NCI-H2029 treated with DMSO at 0.1 percent for 48 hours (cell line): ENCODE measurements at places on chromosomes 7 and 10.
A peak's percentile ranks its signal among the peaks of the same experiment; 100 is the strongest.

GRCh38 chr7:29243910-29244655, 49.5 kb downstream of the CHN2 start:
- DNase-seq = no peak

DNA sequence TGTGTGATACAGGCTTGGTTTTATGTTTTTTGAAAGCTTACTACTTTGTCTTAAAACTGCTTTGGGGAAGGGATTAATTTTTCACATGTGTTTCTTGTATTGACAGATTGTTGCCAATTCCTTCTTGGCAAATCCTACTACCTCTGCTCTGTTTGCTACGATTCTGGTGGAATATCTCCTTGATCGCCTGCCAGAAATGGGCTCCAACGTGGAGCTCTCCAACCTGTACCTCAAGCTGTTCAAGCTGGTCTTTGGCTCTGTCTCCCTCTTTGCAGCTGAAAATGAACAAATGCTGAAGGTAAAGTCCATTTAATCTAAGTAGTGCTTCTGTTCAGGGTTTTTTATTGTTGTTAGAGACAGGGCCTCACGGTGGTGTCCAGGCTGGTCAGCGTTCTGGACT, 33.6 kb downstream of the TRRAP start:
- DNase-seq = no peak

- DNase-seq = no peak
Measured at GRCh38 chr10:11587722-11588259, 23.7 kb downstream of the USP6NL start.

- DNase-seq = no peak
Measured at GRCh38 chr7:111394891-111395290, 167.4 kb downstream of the IMMP2L start.

DNA sequence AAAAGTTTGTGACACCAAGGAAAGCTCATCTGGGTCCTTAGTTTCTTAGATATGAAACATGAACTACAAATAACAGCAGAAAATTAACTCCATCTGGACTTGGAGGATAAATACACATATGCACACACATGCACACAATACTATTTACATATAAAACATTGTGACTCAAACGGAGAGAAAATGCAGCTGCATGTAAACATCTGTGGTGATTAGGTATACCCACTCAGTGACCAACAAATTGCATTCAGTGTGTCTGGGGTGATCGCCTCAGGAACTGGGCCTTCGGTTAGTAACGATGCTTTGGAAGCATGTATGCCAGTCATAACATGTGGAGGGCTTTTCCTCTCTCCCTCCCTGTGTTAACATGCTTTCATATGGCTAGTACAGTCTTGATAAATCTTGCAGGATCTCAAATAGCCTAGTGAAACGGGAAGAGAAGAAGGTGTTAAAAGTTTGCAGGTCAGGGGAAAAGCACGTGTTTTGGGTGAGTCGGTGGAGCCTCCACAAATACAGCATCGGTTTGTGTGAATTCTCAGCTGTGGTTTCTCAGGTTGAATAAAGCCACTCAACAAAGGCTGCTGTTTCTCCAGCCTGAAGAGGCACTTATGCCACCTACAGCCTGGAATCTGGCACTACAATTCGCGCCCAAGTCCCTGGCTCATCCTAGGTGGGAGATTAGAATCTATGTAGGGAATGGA, 8.7 kb upstream of the GLRX3 start:
- DNase-seq = peak; percentile 34

DNA sequence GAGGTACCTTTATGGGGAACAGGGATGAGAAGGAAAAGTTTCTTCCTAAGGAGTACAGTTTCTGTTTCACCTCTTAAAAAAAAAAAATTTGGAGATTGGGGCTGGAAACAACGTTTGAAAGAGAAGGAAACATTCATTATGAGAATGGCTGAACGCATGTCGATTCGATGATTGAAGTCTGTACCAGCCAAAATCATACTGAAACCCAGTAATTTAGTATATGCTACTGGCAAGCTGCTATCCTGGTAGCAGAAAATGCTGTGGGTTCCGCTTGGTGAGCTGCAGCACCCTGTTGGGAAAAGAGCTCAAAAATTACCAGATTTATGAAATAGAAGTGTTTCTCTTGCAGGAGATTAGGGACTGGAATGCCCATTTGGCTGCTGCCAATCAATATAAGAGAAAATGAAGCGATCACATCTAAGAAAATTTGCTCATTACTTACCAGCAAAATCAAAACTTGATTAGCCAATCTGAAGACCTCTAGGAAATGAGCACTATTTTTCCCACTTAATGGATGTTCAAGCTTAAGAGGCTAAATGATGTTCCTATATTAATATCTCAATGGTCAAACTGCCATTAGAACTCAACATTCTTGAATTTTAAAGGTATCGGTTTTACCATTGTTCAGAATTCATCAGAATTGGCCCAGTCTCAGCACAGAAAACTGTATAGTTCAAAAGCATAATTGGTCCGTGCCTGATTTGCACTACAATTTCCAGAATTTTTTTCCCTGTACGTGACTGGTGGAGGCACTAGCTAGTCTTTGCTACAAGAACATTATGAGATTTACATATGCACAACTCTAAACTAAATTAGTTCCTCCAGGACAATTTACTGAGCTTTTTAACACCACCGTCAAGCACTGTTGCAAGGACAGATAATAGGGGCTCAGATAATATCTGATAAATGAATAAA, 1.2 kb upstream of the ITGB1 start:
- DNase-seq = no peak

DNA sequence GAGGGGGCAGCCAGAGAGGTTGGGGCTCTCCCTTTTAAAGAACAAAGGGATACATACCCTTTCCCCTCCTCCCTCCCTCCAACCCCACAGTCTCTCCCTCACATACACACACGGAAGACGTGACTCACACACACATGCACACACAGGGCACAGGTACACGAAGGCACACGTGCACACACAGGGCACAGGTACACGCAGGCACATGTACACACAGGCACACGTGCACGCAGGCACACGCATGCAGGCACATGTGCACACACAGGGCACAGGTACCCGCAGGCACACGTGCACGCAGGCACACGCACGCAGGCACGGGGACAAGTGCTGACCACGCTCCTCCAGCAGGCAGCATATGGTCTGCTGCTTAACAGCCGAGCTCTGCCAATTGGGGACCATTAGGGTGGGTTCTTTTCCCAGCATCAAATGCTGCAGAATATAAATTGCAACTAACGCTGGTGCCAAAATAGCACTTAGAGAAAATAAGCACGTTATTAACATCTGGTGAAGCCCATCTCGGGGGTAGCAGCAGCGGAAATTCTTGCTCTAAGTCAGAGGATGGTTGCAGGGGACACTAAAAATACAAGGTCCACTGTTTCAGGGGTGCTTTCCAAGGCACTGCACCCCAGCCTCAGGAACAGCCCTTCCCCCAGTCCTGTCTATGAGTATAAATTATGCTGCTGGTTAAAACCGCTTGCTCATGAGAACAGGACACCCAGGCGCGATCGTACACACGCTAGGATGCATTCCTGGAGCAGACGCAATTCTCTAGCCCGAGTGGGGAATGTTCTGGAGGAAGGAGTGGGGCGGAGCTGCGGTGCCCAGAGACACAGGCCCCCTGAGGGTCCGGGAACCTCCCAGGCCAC, 55.2 kb upstream of the TNRC18 start:
- DNase-seq = no peak

DNA sequence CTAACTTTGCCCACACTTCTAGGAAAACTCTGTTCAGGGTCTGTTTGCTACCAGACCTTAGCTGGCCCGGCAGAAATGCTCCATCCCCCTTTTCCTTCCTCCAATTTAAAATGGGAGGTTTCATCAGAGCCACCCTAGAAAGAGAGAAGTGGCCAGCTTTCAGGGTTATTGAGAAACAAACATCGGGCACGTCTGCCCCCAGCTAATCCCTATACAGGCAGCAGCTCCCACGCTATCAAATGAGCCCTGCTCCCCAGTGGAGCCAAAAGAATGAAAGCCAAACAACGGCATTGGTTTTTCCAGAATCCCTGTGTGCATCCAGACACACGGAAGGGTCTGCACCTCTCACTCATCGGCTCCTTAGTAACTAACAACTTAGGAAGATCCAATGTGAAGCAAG, 132.5 kb downstream of the GRID1 start:
- DNase-seq = no peak

DNA sequence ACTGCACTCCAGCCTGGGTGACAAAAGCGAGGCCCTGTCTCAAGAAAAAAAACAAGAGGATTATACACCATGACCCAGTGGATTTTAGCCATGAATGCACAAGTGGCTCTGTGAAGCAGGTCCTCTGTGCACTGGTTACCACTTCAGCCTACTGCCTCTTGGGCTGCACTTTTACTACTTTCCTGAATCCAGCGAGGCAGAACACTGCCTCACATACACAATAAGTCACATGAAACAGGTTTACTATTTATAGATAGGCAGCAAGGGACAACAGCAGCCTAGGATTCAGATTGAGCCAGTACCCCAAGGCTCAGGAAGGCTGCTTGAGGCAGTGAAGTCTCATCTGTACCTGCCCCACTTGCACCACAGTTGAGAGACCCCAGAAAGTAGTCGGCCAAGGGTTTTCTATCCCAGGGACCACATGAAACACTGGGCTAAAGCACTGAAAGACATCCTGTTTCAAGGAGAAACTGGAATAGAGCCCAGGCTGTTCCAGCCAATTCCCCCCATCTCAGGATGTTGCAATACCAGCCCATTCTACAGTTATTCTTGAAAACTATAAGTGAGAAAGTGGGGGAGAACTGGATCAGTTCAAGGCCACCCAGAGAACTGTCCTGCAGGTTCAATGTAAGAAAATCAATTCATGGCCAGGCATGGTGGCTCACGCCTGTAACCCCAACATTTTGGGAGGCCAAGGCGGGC, 10.3 kb upstream of the OGDH start:
- no peak for DNase-seq

DNA sequence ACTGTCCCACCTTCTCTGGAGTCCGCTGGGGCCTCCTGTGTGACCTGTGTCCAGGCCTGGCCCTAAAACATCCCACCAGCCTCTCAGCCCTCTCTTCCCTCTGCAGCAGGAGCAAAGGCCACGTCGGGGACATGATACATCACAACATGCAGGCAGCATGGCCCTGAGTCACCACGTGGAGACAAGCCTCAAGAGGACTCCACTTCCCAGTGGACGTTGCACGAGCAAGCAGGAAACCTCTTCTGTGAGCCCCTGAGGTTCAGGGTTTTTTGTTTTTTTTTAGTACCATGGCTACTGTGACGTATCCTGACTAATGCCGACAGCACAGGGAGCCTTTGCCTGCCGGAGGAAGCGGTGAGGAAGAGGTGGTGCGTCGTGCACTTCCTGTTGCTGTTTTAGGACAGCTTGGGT, 165.9 kb downstream of the DNAJB6 start:
- no peak for DNase-seq

DNA sequence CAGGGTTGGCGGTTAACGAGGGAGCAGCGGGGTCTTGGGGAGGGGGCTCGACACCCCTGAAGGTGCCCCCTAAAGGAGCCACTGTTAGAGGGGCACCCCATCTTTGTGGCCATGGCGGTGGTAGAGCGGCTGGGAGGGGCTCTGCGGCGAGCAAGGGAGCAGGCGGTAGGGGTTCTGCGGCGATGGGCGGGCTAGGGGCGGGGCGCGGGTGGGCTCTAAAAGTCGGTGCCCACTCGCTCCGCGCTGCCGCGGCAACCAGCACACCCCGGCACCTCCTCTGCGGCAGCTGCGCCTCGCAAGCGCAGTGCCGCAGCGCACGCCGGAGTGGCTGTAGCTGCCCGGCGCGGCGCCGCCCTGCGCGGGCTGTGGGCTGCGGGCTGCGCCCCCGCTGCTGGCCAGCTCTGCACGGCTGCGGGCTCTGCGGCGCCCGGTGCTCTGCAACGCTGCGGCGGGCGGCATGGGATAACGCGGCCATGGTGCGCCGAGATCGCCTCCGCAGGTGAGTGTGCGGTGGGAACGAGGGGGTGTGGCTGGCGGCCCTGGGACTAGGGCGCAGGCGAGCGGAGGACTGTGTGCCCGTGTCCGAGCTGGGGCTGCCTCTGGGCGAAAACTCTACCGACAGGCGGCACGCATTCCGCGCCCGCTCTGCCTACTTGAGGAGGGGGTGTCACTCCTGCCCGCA, at the start of gene MEST:
Gene MEST (plus strand): TSS at position 245 of the 682 bp plus-strand sequence. CDS start 229 bp downstream, at position 474.
- DNase-seq = no peak

- DNase-seq = no peak
Measured at GRCh38 chr7:25716421-25716820, 435.6 kb upstream of the NFE2L3 start.

DNA sequence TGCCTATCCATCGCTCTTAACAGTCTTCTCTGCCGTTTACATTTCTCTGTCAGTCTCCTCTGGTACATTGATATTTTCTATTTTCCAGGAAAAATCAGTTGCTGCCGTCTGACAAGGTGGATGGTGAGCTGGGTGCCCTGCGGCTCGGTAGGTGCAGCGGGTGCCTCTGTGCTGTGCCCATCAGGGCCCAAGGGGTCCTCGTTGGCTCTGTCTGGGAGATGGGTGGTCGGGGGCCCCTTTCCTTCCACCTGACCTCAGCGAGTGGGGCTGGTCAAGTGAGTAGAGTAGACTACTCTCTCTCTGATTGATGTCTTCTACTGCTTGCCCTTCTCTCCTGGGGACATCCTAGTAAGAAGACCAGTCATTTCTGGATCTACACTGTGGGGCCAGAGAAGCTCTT, 57.4 kb downstream of the MINDY4 start:
- DNase-seq = no peak

- no peak for DNase-seq
Measured at GRCh38 chr7:66575398-66575797, 53.3 kb upstream of the KCTD7 start.

- DNase-seq = no peak
Measured at GRCh38 chr10:18341055-18341454, 200.8 kb downstream of the CACNB2 start.

- no peak for DNase-seq
Measured at GRCh38 chr7:52620849-52621248, 414.6 kb upstream of the POM121L12 start.

DNA sequence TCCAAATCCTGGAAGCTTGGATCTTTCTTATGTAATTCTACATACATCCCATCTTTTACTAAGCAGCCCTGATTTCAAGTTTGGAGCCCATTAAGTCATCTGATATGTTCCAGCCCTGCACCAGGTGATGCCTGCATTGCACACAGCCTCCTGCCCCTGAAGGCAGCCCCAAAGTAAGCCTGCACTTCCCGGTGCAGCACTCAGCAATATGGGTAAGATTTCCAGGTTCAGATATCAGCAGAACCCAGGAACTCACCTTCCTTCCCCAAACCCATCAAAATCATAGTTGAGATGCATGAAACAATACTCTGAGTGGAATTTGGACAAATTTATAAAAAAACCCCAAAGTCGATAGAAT, 333 bp upstream of the DDC start:
- DNase-seq = no peak

DNA sequence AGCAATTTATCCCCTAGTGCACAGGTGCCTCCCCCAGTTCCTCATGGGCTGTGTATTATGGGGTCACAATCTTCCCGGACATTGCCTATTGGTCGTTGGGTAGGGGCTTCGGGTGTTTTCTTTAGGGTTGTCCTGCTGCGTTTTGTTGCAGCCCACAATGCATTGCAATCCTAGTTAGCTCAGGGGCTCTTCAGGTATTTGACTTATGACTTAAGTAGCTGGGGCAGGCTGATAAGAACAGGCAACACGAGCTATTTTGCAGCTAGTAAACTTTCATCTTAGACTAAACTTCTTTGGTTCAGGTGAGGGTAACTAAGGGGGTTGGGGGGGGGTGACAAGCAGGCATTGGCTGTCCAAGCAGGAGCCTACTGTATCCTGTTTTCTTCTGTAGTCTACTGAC, 158.5 kb downstream of the TPST1 start:
- no peak for DNase-seq
